ENCODE measurements at places on chromosomes 16 and 17. TPM values are rescaled to one million over a fixed set of nuclear protein-coding genes. Genes with fewer than 3 reads are reported as not detected.

SLC22A31 gene
- 1.3 TPM for total RNA-seq

HOXB9 gene
- total RNA-seq: 7.5 TPM

DGKE gene
- total RNA-seq: 4.7 TPM

TERB1 gene
- not detected for total RNA-seq

SLC16A3 gene
- total RNA-seq: 139 TPM

ASPSCR1 gene
- total RNA-seq: 23.6 TPM

CA7 gene
- total RNA-seq: not detected

NUPR1 gene
- total RNA-seq: 14.3 TPM

CD300LB gene
- total RNA-seq: 0.03 TPM

DNAI2 gene
- total RNA-seq: not detected

CHD9 gene
- 17.6 TPM for total RNA-seq

TMEM238L gene
- not detected for total RNA-seq

CALB2 gene
- 5.9 TPM for total RNA-seq

OR2C1 gene
- total RNA-seq: not detected

SPATA32 gene
- 0.22 TPM for total RNA-seq
